ENCODE measurements at places on chromosomes 11 and 22.

DNA sequence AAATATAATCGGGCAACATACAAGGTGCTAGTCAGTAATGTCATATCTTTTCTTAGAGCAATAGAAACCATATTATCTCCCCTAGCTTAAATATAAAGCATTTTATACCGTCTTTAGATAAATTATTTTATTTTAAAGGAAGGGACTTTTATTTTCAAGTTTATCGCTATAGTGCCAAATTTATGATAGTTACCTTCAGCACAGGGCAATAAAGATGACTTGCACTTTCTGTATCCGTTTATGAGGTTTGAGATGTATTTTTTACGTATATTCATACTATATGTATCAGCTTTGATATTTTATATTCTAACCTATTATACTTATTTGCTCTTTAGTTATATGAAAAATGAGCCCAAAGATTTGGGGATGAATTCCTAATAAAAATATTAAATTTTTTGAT, 61.6 kb upstream of the CARD18 start:
- no peak for DNase-seq

GRCh38 chr11:1346669-1347390, 37.4 kb upstream of the TOLLIP start:
- no peak for DNase-seq

DNA sequence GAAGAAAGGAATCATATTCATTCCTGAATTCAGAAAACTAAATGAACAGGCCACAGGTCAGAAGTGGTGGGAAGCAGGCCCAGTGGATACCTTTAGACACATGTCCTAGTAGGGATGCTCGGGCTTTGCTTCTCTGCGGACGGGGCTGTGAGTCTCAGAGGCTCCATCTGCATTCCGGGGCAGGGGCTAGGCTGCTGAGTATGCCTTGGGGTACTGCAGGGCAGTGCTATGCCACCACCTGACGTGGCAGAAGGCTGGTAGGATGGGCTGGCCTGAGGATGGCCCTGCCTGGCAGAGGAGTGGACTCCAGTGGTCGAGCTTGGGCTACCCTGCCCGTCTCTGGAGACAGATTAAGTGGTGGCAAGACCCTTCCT, 9.6 kb downstream of the C22orf23 start:
- DNase-seq, result no peak

- DNase-seq, result no peak
These were observed 34.0 kb upstream of the FBXO3 start for GRCh38 chr11:33808228-33808828.

DNA sequence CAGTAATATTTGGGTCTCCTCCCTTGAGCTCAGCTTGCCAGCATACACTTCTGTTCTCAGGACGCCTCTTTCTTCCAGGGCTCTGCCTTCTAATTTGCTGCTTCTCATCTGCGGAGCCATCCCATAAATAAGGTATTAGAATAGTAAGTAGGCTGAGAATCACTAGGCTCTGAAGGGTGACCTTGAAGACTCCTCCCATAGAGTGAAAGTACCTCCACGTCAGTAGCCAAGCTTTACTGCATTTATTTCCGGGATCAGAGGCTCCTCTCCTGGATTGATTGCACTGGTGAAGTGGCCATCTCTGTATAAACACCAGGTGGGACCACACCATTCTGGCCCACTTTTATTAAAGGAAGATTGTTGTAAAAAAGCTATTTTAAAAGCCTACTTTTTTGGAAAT, 315.5 kb downstream of the FAT3 start:
- DNase-seq, result no peak

DNA sequence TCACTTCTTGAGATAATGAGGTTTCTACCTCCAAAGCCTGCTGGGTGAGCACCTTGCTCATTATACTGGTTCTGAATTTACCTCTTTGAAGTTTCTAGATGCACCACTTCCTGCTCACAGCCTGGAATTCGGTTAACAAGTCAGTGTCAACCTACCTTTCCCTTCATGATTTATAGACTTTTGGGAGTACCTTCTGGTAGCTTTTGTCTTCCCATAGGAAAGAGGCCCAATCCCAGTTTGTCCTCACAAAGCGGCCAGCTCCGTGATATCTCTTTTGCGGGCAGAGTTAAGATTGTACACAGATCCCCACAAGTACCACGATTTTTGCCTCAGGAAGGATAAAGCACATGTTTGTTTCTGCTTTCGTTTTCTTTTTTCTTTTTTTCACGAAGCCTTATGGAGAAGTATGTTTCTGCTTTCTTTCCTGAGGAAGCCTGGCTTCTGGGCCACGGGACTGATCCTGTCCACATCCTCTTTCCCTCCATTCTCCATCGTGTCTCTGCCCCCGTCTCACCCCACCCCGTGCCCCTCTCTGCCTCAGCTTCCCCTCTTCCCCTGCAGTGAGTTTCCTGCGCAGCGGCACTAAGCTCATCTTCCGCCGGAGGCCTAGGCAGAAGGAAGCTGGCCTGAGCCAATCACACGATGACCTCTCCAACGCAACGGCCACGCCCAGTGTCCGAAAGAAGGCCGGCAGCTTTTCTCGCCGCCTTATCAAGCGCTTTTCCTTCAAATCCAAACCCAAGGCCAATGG, 5.7 kb upstream of the HINFP start:
- DNase-seq, result no peak

- no peak for DNase-seq
These were observed 106.2 kb downstream of the LRRC32 start for GRCh38 chr11:76564364-76564763.

- DNase-seq, result no peak
These were observed 217.9 kb downstream of the TMEM135 start for GRCh38 chr11:87255589-87255988.

- no peak for DNase-seq
These were observed 10.6 kb downstream of the WNT7B start for GRCh38 chr22:45966320-45966894.

DNA sequence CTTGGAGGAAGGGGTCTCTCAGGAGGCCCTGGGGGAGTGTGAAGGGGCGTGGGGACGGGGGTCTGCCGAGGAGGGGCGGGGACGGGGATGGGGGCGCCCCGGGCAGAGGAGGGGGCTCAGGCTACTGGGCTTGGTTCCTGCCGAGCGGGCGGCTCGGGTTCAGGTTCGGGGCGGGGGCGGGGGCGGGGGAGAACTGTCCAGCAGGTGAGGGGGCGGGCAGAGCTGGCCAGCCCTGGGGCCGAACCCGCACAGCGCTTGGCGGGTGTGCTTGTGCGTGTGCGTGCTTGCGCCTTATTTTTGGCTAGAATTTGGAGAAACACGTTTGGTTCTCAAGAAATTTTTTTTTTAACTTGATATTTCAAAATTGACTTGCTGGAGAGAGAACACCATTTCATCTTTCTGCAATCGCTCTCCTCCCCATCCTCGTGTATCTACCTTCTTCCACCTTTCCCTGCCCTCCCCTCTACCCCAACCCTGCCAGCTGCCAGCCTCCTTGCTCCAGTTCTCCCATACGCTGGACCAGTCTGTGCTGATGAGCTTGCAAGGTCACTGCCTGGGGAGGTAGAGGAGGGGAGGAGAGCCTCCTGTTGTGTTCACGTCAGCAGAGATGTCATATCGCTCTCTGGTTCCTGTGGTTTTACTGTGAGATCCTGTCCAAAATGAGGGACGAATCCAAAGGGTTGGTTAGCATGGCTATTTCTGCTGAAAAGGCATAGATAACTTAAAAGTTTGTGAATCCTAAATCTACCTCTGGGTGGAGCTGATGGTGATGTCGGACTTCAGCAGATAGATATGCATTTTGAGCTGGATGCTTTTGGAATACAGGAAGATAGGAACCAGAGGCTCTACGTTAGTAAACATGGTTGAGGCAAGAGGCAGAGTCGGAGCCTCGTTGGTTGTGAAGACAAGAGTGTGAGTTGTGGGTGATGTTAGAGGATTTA, 668 bp downstream of the MADD start:
- DNase-seq, result no peak

GRCh38 chr22:17825876-17826550, 51.7 kb upstream of the BID start:
- DNase-seq, result no peak

- no peak for DNase-seq
These were observed 457.0 kb downstream of the NTM start for GRCh38 chr11:131827430-131827829.

- DNase-seq, result no peak
These were observed 12.9 kb downstream of the DTX4 start for GRCh38 chr11:59184691-59185339.

- no peak for DNase-seq
These were observed 39.3 kb upstream of the SPON1 start for GRCh38 chr11:13923182-13923581.

- no peak for DNase-seq
These were observed 16.5 kb downstream of the XKR3 start for GRCh38 chr22:16808744-16809143.

- DNase-seq, result no peak
These were observed 22.2 kb downstream of the MRGPRG start for GRCh38 chr11:3196161-3197043.

GRCh38 chr22:30332551-30332950, 5.8 kb upstream of the TBC1D10A start:
- no peak for DNase-seq

- DNase-seq, result no peak
These were observed 221.2 kb upstream of the B3GAT1 start for GRCh38 chr11:134633276-134633675.

DNA sequence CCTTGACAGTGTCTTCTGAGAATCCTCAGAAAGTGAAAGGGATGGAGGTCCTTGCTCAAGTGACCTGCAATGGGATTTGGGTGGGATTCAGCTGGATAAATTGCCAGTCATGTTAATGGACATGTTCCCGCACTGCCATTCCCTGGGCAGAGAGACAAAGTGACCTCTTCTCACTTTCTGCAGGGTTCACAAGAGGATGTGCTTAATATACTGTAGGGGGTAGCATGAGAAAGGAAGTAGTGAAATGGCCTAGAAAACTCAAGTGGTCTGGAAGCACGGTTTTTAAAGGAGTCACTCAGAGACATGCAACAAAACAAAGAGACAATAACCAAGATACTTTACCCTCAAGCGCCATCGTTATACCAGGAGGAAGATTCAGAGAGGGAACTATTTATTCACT, 70.2 kb downstream of the NELL1 start:
- DNase-seq, result no peak

- no peak for DNase-seq
These were observed 17.0 kb downstream of the IMMP1L start for GRCh38 chr11:31492320-31492913.

GRCh38 chr22:37223965-37224551, 11.8 kb upstream of the SSTR3 start:
- DNase-seq, result no peak

DNA sequence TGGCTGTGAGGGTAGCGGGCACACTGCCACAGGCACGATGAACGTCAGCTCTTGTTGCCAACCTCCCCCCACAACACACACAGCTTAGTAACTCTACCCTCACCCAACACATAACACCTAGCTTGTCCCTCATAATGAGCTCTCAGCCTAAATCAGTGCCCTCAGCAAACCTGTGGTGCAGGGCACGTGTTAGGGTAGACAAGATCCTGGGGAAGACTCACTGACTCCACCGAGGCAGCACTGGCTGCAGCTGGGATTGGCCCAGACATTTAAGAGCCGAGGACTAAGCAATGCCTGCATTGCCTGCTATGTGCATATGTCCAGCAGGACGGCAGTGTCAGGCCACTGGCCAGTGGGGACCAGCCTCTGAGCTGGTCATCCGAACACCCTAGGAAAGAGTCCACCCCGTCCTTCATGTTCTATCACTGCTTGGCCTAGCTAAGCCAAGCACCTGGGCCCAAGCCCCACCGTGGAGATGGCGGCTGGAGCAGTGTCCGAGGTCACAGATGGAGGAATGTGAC, 32.9 kb upstream of the TRIM29 start:
- no peak for DNase-seq

DNA sequence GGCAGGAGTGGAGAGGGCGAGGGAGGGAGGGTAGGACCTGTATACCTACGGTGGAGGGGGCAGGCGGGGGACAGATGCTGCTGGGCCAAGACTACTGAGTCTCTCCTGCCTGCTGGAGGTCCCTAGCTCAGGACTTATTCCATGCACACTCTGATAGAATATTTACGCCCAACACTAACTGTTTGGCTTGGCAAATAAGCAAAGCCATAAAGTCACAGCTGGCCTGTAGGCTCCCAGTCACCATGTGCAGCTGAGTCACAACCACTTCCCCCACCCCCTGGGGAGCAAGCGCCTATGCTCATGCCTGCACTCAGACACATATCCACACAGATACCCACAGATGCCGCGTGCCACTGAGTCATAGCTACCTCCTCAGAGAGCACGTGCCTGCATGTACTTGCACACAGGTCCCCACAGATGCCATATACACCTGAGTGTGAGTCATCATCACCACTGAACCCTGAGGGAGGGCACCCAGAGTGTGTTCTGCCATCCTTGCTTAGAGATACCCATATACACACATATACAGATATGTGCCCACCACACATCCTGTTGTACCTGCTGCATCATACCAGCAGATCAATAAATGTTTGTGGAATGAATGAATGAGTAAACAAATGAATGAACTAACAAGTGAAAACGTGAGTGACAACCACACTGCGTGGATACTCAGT, 95.8 kb downstream of the SWAP70 start:
- DNase-seq, result no peak

DNA sequence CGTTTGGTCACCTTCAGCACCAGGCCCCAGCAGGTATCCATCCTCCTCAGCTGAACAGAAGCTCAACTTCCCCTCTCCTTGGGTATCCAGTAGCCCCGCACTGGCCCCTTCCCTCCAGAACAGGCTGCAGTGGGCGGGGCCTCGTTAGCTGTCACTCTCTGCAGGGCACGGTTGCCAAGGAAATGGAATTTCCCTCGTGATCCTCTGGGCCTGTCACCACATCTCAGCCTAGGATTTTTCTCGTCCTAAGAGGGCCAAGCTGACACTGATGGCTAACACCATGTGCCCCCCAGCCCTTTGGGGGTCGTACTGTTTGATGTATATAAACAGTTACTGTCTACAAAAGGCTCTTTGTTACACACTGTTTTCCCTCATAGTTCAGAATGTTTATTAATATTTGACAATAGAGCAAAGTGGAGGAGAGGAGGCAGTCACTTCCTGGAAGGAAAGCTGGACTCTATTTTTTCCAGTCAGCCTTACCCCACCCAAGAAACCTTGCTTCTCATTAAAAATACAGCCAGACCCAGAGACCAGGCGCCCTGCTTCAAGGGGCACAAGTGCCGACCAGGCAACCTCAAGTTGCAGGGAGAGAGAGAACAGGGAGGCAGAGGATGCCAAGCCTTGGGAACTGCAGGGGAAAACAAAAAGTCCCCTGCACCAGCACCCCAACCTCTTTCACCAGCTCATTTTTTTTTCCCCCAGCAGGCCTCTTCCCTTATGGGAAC, 44.5 kb downstream of the FEZ1 start:
- no peak for DNase-seq

- DNase-seq, result no peak
These were observed 156.5 kb upstream of the SOX6 start for GRCh38 chr11:16512899-16513241.
